ENCODE measurements at places on chromosomes 3 and 15.

- DNase-seq = no peak
Measured at GRCh38 chr3:159635047-159635641, 353.5 kb upstream of the IL12A start.

DNA sequence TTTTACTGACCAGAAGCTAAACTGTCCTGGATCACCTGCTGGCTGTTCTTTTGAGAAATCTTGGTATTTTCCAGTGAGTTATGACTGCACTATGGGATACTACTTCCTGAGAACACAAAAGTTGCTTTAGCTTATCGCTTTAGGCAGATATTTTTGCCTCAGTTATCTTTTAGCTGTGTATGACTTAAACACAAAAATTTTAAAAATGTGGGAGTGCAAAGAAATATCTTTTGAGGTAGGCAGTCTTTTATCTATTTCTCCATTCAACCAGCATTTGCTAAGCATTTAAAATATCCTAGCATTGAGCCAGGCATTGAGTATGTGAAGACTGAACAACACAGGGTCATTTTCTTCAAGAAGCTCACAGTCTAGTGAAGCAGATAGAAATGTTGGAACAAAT, 981.9 kb downstream of the FHIT start:
- DNase-seq = no peak

DNA sequence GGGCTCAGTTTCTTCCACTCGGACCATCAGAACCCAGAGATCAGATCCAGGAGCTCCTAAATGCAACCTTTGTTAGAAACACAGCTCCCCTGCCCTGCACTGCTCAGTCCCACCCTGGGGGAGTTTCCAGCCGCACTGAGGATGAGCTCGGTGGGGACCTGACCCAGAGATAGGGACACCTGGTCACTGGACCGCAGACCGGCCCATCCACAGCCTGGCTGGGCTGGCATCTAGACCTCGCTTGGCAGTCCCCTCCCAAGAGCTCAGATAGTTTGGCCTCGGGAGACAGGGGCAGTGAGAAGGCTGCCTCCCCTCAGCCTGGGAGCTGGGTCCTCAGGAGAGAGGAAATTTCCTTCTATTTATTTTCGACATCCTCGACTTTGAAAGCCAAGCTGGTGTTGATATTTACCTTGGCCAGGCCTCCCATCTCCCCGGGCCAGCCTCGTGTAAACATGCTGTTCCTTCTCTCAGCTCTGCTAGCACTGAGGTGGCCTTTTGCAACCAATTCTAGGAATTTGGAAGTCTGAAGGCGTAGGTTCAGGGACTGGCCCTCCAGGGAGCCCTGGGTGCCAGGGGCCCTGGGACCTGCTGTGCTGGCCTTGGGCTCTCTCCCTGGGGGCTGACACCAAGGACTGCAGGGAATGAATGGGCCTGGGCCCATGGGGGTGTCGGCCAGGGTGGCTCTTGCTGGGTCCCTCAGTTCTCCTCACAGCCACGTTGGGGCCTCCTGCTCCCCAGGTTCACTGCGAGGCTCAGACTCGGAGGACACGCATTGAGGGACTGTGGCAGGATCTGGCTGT, 90.1 kb downstream of the VGLL4 start:
- no peak for DNase-seq

DNA sequence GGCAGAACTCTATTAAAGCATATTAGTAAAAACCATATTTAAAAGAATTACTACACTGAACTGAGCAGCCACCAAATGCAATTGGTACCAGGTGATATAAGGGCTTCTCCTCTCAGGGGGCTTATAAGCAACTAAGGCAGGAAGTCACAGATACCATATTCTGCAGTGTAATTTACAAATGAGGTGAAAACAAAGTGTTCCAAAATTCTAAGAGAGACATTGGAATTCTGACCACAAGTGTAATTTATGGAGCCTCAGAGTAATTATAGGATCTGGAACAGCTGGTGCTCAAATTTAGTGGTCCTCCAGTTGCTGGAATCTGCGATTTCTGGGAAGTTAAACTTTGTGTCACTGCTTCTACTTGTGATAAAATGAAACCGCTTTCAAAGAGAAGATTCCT, 3.1 kb upstream of the NR1I2 start:
- no peak for DNase-seq

DNA sequence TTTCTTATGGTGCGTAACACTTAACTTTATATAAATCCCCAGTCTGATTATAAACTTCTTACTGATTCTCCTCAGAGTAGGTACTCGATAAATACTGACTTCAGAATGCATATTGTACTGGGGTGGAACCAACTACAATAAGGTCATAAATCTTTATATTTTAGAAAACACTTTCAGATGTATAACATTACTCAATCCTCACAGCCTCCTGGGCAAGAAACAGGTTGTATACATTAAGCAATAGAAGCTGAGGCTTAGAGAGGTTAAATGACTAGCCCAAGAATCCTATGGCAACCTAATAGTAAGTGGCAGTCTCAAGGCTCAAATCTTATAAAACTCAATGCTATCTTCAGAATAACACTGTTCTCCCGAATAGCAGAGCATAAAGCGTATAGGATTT, 9.1 kb downstream of the VPS13C start:
- DNase-seq = no peak

Measured in right forelimb (tissue), 1 donor.